ENCODE measurements at places on chromosomes 12 and 14.

DNA sequence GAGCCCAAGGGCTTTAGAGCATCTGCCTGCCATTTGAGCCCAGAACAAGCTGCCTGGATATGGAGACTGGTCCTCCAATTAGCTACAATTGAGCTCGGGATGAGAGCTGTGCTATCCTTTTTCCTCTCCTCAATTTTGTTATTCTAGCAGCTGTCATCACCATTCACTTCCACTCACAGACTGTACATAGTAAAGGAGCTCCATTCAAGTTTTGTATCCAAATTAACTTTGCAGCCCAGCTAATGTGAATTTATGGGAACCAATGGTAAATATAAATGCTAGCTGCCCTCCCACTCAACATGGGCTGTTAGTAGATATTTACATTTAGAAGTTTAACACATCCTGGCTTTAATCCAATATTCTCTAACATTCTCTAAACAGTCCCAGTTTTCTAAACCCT is 44.6 kb downstream of the BMP4 start:
- DNase-seq = no peak

DNA sequence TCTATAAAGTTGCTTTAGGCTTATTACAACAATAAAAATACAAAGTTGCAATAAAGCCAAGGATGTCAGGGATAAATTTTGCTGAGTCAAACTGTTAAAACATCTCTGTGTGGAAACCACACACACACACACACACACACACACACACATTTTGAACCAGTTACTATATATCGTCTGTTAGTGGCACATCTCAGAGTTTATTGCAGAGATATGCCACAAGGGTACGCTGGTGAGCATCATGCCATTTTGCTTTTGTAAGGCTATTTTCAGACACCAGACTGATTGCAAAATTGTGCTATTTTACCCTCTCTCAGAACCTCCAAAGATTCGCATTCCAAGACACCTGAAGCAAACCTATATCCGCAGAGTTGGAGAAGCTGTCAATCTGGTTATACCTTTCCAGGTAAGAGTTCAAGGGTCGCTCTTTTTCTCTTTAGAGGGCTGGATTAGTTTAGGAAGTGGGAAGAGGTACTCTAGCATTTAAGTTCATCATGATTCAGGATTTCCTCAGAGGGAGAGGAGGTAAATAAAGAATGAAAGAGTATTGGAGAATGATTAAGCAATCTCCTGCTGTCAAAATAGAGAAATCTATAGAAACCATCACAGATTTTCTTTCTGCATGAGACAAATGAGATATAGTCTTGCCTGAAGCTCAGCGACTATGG is 27.3 kb upstream of the CHPT1 start:
- peak; percentile 52 for DNase-seq

- no peak for DNase-seq
These were observed 1.2 kb downstream of the FOS start for GRCh38 chr14:75279763-75280290.

DNA sequence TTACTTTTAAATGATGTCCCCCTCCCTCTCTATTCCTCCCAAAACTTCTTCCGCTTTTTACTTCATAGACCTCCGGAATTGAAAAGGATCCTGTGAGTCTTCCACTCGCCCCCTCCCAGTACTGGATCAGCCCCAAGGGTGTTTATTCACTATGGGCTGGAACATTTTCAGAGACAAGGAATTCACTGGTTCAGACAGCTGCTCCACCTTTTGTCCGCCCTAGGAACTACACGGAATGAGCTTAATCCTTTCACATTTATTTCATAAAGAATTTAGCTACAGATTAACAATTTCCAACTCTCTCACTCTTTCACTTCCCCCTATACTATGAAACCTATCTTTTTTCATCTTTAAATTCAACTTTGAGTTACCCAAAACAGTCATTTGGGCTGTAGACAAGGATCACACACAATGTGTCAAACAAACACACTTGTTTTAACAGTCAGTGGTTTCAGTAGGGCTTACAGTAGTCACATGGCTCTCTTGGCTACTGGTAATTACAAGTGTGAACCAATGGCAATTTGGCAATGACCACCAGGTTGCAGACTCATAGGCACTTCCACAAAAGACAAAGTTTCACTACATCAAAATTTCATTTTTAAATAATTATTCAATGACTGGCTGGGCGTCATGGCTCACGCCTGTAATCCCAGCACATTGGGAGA is 20.6 kb downstream of the CNIH1 start:
- peak; percentile 39 for DNase-seq

Data from dermis microvascular lymphatic vessel endothelial cell (primary cell).